ENCODE measurements at places on chromosomes 4 and X. TPM values are rescaled to one million over a fixed set of nuclear protein-coding genes. Genes with fewer than 3 reads are reported as not detected.

The CHIC1 gene
- 9.1 TPM for total RNA-seq

- peak within 1 kb of the TSS; percentile 5 for H3K27ac ChIP-seq
- H3K36me3 ChIP-seq, result no peaks in the 10 kb centered on the region
- H3K4me3 ChIP-seq, result peak within 1 kb of the TSS; percentile 44
- no peaks in the 10 kb centered on the region for H3K4me1 ChIP-seq
- H3K27me3 ChIP-seq, result no peaks in the 10 kb centered on the region
- DNase-seq, result no peak
These were observed at the start of gene RADX for GRCh38 chrX:106611679-106612392. Gene RADX (plus strand): TSS chrX:106611978. CDS start chrX:106612081, 103 bp downstream.

GRCh38 chrX:14505648-14506047 is 23.7 kb upstream of the GLRA2 start:
- peak overlapping the region; percentile 27 for H3K27ac ChIP-seq
- H3K4me1 ChIP-seq, result no peaks in the 10 kb centered on the region
- no peak overlapping the region for H3K4me3 ChIP-seq

DNA sequence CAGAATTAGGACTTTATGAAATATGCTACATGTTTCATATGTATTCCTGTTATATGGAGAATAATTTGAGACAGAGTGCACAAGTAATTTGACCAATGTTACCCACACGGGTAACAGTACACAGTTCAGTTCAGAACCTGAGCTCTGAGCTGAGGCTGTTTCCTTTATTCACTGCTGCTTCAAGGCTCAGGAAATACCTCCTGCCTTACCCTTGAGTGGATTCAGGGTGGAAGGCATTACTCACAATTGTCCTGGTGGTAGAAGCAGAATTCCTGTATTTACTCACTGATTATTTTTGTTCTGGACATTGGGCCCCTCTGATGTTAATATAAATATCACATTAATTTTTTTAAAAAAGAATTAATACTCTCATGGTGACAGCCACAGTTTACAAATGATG is 73.5 kb upstream of the CAMK2D start:
- no peaks in the 10 kb centered on the region for H3K4me1 ChIP-seq
- no peak overlapping the region for H3K27ac ChIP-seq
- H3K27me3 ChIP-seq, result no peaks in the 10 kb centered on the region
- no peak overlapping the region for H3K4me3 ChIP-seq
